ENCODE measurements at places on chromosomes 1 and 21. TPM values are rescaled to one million over a fixed set of nuclear protein-coding genes. Genes with fewer than 3 reads are reported as not detected.

TACSTD2 gene
- not detected for total RNA-seq

SH2D1B gene
- total RNA-seq = not detected

CFHR4 gene
- total RNA-seq = not detected

GBP7 gene
- not detected for total RNA-seq

CD1E gene
- not detected for total RNA-seq

BCAN gene
- total RNA-seq = not detected

NBPF6 gene
- not detected for total RNA-seq

Data from aortic smooth muscle cell (primary cell).